ENCODE measurements at places on chromosomes 5 and 9.

GRCh38 chr9:136175616-136176197, 29.2 kb downstream of the LHX3 start:
- no peak for DNase-seq

GRCh38 chr9:88287972-88288371, 100.3 kb upstream of the SPIN1 start:
- DNase-seq: no peak

- no peak for DNase-seq
Observed at GRCh38 chr5:133389066-133389590, 223.2 kb downstream of the FSTL4 start.

GRCh38 chr5:77569409-77569808, 69.1 kb downstream of the OTP start:
- DNase-seq: no peak

DNA sequence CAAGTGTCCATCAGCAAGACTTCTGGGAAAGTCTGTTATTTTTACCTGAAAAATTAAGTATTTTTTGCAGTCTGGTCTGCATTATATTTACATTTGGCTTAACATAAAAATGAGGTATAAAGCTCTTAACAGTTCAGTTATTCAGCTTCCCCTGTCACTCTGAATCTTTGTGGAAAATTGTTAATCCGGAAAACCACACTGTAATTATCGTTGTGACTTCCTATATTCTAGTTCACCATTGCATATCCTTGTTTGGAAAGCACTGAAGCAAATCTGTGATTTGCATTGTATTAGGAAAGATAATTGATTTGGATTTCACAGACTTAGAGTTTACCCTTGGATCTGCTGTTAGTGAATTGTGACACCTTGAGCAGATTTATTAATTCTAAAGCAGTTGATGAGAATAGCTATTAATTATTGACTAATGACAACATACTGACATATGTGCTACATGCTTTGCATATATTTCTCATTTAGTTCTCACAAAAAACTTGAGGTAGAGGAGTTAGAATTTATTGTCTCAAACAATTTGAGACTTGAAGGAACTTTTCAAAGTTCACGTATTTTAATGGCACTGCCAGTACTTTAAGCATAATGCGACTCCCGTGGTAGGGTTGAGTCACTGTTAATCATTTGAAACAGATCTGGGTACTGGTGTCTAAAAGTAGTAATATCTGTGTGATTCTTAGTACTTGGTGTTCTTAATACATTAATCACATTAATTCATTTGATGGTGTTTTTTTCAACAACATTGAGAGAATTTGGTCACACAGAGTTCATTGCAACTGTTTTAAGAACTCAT, 71.8 kb upstream of the LRRC70 start:
- DNase-seq: no peak

- DNase-seq: no peak
Observed at GRCh38 chr5:127425037-127425436, 92.4 kb upstream of the PRRC1 start.

DNA sequence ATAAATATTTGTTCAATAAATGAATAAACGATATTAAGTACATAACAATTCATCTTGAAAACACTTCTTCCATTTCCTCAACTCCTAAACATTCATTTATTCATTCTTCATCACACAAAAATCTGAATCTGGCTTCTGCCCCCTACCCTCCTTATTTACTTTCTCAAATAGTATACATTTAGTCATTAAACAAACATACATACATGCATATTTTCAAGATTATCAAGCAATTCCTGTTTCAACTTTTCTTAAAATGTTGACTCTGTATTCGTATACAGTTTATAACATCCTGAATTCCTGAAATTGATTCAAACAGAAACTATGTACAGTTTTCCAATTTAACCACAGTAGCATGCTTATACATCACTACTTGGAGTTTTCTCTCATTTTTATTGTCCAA, 129.0 kb downstream of the MUSK start:
- no peak for DNase-seq

DNA sequence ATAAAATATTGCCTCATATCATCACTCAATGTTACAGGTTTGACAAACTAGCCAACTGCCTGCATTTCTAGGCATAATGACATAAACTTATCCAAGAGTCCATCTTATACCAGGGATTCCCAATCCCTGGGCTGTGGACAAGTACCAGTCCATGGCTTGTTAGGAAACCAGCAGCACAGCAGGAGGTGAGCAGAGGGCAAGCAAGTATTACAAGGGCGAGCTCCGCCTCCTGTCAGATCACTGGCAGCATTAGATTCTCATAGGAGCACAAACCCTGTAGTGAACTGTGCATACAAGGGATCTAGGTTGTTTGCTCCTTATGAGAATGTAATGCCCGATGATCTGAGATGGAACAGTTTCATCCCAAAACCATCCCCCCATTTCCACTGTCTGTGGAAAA, 144.9 kb downstream of the PRKACG start:
- no peak for DNase-seq

DNA sequence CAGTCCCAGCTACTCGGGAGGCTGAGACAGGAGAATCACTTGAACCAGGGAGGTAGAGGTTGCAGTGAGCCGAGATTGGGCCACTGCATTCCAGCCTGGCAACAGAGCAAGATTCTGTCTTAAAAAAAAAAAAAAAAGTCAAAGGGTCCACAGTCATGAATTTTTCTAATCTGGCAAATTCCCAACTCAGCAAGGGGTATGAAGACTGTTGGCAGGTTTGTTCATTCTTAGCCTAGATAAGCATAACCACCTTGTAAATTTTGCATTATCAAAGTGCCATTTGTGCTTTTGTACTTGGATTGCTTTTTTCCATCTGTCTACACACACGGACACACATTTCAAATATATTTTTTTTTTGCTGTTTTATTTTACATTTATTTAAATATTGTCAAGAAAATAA, 299.8 kb upstream of the NUDT12 start:
- no peak for DNase-seq

DNA sequence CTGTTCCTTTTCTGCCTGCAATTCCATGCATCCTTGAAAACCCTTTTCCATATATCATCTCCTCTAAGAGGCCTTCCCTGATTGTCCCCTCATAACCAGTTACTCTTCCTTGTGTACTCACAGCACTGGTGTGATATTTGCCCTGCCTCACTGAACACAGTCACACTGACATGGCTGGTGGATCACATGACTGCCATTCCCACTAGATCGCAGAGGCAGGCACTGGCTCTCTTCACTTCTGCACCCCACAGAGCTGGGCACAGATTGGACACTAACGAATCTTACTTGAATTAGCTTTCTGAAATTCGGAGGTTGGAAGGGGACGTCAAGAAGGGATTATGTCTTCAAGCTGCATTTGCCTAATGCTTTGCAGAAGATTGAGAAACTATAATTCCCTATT, 208.0 kb downstream of the PAPPA start:
- DNase-seq: no peak

DNA sequence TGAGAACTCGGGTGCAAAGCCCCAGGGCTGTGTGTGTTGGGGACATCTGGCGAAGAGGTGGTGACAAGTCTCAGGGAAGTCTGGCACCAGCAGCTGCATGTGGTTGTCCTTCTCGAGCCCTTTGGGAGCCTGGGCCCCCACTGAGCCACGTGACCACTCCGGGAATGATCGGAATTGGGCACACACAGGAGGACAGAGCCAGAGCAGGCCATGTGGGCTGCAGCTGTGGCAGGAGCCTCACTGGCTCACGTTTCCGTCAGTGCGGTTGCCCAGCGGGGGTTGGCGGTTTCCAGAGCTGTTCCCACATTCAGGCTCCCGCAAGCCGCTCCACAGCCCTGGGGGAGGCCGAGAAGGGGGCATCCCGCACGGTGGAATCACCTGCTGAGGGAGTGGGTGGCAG, 6.8 kb upstream of the CEL start:
- no peak for DNase-seq

GRCh38 chr9:85425153-85425611, 316.6 kb downstream of the AGTPBP1 start:
- peak; percentile 40 for DNase-seq

DNA sequence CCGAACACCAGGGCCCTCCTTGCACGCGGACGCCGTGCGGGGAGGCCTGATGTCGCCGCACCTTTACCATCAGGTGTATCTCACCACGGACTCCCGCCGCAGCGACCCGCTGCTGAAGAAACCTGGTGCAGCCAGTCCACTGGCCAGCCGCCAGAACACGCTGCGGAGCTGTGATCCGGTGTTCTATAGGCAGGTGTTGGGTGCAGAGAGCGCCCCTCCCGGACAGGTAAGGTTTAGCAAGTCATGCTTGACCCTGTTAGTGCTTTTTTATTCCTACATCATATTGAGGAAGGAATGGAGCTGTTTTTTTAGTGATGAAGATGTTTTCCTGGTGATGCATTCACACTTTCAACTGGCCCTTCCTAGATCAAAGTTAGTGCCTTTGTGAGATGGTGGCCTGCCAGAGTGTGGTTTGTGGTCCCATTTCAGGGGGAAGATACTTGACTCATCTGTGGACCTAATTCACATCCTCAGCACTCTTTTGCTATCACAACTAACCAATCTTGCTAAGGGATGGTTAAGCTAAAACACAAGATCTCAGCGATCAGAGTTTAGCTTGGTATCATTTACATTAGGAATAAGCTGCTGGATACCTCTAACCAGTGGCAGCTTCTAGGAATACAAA, 2.7 kb downstream of the PCDHGC3 start:
- DNase-seq: no peak

DNA sequence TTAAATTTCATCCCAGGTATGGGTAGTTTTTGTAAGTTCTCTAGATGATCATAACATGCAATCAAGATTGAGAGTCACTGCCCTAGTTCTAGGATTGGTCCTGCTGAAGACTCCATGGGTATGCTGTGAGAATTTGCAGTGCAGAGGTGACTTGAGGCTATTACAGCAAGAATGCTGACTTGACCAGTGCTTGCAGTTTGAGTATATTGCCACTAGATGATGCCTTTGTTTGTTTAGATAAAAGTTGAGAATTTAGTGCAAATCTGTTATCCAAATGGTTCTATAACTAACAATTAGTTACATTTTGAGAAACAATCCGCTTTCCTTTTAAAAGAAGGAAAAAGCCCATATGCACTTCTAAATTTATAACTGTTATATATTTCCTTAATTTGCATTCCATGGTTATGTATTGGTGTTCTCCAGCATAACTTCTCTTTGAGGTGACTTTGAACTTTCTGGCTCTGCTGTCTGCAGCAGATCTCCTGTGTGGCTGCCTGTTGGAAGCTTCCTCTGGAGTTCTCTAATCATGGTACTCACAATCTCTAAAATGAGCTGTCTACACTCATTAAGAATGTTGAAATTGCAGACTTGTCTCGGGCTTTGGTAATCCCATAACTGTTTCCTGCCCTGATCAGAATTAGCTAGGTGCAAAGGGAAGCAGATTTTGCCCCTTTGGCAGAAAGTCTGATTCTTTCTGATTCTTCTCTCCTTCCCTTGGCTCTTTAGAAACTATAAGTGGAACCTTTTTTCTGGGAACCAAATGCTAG, 24.9 kb downstream of the MELK start:
- DNase-seq: no peak

Data from stimulated activated CD4-positive, alpha-beta T cell treated with anti-CD3 and anti-CD28 coated beads, Interleukin-1b, Interleukin-23, amount 100 ng/mL, for 48 hours (primary cell).